Activated CD8-positive, alpha-beta memory T cell treated with anti-CD3 and anti-CD28 coated beads, Interleukin-2, amount 50 U/mL, for 48 hours (primary cell): ENCODE measurements at places on chromosomes 2 and 18.

GRCh38 chr18:5853253-5853652, 42.1 kb downstream of the TMEM200C start:
- no peak for DNase-seq

- DNase-seq, result no peak
These were observed 45.5 kb downstream of the LYPD6 start for GRCh38 chr2:149375801-149376361.

GRCh38 chr2:2613279-2614199, 282.5 kb upstream of the MYT1L start:
- DNase-seq, result peak; percentile 88

GRCh38 chr2:67950919-67951318, 111.9 kb downstream of the C1D start:
- DNase-seq, result no peak

GRCh38 chr2:40957508-40957907, 505.6 kb upstream of the SLC8A1 start:
- no peak for DNase-seq

DNA sequence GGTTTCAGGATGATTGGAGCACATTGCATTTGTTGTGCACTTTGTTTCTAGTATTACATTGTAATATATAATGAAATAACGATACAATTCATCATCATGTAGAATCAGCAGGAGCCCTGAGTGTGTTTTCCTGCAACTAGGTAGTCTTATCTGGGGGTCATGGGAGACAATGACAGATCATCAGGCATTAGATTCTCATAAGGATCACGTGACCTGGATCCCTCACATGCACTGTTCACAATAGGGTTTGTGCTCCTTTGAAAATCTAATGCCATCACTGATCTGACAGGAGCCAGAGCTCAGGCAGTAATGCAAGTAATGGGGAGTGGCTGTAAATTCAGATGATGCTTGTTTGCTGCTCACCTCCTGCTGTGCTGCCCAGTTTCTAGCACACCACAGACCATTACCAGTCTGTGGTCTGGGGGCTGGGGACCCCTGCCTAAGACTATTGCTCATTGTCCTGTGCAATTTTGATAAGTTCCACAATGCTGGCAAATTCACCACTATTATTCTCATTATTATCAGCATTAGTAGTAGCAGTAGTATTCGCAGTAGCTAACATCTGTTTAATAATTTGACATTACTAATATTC, 428.7 kb upstream of the TNP1 start:
- DNase-seq, result no peak

DNA sequence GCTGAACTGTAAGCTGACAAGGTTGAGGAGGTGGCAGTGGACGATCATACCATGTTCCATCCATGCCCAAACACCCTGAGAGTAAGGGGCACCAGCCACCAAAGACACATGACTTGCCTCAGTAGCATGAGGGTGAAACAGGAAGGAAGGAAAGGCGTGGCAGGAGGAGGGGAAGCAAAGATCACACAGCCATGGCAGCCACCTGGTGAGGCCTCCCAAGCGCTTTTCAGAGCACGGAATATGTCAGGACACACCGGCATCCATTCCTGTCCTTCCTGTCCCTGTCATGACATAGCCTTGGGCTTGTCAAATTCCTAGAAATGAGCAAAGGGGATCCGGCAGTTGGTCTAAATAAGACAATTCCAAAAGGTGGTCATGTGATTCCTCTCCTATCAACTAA, 118.7 kb downstream of the MYO5B start:
- no peak for DNase-seq

- DNase-seq, result no peak
These were observed 543.6 kb downstream of the PLCL1 start for GRCh38 chr2:198347946-198348345.

DNA sequence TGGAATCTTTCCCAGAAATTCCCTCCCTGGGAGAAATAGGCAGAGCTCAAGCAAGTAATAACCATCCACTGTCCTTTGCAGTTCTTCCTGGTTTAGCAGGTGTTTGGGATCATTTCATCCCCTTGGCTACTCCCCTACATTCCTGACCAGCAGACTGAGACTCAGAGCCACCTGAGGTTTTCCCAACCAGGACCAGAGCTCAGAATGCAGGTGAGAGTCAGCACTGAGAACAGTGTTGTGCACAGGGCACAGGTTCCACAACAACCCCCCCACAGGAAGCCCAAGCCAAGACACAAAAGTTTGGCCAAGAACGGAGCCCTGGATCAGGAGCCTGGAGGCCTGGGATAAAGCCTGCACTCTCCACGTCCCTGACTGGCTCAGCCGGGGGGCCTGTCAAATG, 21.0 kb upstream of the LOXHD1 start:
- DNase-seq, result no peak

DNA sequence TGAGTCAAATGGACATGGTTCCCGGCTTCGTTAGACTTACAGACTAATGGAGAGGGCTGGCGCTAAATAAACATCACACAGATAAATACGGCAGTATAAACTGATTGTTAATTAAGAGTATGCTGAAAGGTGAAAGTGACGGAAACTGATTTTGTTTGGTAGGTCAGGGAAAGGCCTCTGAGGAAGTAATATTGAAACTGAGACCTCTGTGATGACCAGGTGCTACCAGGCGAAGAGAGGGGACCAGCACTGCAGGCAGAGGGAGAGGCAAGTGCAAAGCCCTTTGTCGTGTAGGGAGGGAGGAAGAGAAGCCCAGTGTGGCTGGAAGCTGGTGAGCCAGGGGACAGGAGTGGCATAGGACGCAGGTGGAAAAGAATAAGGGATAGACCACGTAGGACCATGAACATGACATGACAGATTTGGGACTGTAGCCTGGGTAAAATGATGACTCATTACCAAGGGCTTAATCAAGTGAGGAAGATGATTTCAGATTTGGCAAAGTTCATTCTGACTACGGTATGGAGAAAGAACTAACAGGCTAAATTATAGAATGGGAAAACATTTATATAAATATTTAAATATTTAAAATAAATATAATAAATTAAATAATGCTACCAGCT, 433.1 kb downstream of the NCKAP5 start:
- no peak for DNase-seq

DNA sequence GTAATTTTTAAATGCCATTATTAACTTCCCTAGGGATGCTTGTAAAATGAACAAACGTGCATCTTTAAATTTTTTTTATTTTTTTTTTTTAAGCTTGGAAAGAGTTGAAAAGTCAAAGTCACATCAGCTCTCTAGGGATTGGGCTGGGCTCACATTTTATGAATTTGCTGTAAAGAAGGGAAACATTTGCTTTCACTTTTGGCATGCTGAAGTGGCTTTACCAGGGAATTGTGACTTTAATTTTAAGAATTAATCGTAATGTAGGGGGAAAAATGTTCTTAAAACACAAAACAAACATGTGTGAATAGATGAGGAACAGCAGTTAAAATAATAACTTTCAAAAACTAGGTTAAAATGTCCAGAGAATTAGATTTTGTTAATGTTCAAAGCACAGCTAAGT, 123.0 kb downstream of the AGAP1 start:
- DNase-seq, result no peak

DNA sequence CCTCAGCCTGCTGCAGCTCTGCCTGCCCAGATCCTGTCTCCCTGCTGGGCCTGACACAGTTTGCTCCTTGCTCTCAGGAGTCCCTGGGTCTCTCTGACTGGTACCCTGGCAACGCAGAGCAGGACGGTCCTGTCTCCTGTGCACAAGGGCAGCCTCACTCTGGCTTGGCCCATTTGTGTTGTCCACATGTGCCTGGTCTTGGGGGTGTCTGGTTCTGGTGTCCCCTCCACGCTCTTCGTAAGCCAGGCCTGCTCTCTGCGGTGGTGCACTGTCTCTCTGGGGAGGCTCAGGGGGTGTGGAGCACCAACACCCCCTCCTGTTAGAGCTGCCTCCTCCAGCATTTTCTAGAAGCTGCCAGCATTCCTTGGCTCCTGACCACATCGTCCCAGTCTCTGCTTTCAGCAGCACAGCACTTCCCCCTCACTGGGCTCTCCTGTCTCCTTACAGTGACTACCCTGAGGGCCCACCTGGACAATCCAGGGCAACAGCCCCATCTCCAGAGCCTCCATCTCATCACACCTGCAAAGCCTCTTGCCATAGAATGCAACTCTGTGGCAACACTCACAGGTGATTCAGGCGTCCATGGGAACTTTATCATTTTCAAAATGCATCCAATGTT, 235.6 kb upstream of the HS6ST1 start:
- DNase-seq, result no peak

DNA sequence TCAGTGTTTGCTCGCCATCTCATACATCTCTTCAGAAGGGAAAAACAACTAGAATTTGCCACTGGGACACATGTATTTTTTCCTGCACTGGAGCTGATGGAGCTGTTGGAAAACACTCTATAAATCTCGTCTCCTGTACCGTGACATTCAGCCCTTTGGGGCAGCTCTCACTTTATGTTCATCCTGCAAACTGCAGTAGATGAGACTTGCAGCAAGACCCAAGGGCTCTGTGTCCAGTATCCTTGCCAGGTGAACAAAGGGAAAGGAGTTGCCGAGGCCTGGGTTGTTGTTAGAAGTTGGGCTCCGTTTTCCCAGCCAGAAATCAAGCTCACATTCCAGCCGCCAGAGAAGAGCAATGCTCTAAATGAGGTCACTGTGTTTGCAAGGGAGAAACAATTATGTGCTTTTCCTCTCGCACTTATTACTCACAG, 285.1 kb downstream of the SLC4A3 start:
- no peak for DNase-seq

GRCh38 chr2:108911807-108912628, 77.0 kb downstream of the EDAR start:
- no peak for DNase-seq

- no peak for DNase-seq
These were observed 5.8 kb upstream of the FIGLA start for GRCh38 chr2:70796262-70796661.
